Stimulated activated CD8-positive, alpha-beta memory T cell treated with anti-CD3 and anti-CD28 coated beads, Interleukin-7, amount 100 ng/mL, for 4 hours (primary cell): ENCODE measurements at places on chromosomes 3 and 15.

DNA sequence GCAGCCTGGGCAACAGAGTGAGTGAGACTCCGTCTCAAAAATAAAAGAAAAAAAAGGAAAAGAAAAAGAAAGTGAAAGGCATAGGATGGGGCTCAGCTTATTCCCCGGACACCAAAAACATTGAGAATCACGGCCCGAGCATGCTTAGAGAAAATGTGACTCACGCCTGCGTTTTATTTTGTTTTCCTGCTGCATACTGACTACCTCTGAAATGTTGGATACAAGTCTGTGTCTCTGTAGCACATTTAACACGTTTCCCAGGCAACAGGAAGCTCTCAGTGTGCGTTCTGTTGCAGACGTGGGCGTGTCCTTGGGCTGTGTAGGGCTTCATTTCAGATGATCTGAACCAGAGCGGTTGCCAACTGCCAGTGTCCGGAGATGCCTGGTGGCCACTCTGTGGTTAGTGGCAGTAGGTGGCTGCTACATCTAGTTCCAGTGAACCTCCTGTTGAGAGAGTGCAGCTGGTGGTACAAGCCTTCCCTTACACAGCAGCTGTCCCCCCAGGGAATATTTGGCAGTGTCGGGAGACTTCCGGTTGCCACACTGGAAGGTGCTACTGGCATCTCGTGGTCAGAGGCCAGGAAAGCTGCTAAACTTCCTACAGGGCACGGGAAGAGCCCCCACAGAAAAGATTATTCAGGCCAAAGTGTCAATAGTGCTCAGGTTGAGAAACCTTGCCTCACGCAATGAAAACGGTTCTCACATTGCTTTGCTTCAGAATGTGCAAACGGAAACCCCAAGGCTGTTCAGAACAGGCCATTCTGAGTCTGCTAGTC is 3.0 kb downstream of the SLC51A start:
- DNase-seq = peak; percentile 47

GRCh38 chr3:165725296-165725695 is 111.9 kb downstream of the BCHE start:
- no peak for DNase-seq

GRCh38 chr3:112333381-112334317 is 693 bp downstream of the CD200 start:
- no peak for DNase-seq

DNA sequence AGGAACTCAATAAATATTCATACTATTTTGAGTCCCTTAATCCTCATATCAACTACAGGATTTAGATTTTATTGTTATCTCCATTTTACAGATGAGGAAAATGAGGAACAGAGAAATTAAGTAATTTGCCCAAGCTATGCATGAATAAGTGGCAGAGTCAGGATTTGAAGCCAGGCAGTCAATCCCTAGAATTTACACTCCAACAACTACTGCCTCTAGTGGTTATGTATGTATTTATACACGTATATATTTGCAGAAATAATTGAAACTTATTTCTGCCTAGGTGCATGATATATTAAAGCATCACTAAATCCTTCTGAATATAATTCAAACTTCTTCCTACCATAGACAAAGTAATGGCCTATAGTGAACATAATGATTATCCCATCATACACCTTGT is 137.4 kb downstream of the SERPINI1 start:
- no peak for DNase-seq

DNA sequence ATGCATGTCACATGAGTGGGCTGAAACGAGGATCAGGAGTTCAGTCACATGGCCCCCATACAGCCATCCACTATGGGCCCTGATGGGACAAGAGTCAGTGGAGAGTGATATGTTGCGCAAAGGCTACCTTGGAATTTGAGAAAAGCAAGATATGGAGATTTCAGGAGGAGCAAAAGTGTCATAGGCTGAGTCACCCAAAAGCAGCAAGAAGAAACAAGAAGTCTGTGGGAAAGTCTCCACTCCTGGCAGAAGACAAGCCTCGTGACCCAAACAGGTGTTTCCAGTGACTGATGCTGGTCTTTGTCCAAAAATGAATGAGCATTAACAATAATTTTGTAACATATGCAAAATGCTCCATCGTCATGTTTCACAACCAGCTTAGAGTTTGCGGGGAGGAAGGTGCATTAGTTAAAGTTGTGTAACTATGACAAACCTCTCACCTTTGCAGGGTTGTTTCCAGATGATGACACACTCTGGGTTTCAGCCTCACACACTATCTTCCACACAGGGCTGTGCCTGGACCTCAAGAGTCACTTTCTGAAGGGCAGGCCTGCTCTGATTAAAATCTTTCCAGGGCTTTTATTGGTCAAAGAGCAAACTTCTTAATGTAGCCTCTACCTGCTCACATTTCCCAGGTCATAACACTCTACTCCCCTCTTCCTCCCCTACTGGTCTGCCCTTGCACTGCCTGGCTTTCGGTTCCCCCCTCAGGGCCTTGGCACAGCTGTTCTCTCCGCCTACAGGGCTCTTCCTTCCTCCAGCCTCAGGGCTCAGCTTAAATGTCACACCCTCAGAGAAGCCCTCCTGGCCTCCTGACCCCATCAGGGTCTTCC is 3.9 kb upstream of the DNASE1L3 start:
- no peak for DNase-seq

DNA sequence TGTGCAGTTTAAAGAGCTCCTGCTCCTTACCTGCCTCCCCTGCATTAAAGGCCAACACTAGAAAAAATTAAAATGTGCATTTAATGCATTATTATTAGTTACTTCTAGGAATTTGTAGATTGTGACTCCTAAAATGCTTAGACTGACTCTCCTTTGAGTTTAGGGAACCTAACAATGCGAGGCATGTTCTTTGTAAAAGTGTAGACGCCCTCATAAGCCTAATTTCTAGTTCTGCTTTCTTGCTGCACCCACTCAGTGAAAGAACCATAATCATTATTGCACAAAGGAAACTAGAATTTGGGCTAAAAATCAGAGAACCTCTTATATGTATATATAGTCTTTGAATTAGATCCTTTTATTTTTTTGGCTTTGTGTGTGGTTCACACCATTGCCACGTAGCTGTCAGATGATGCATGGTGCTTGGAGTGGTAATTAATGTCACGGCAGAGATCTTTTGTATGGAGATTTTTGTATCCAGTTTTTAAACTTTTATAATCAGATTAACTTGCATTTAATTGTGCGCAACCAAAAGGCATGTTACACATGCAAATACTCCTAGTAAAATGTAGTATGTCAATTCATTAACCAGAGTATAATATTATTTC is 710 bp downstream of the ABHD10 start:
- no peak for DNase-seq

DNA sequence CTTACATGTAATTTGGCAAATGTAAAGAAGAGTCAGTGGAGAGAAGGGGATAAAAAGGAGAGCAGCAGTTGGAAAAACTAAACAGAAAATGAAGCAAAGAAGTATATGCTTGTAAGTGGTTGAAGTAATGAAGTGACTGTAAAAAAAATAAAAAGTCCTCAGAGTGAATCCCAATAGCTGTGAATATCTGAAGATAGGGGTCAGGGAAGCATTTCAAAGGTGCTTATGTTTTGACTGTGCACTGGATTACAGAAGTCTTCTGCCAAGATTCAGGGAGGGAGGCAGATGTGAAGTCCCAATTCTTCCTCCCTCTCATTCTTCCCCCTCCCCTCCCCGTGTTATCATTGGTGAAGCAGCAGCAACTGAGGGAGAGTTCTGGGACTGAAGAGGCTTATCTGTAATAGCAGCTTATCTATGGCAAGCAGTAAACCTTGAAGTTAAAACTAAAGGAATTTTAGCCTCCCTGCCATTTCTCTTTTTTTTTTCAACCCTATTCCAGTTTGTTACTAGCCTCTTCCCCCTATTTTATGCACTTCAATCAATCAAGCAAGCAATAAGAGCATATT is 597.9 kb downstream of the IGSF11 start:
- no peak for DNase-seq

- no peak for DNase-seq
Observed at GRCh38 chr15:92006186-92007028, 152.9 kb downstream of the SLCO3A1 start.

GRCh38 chr3:27536491-27536890 is 52.3 kb upstream of the SLC4A7 start:
- DNase-seq = no peak

- no peak for DNase-seq
Observed at GRCh38 chr15:36608180-36608579, 28.8 kb downstream of the CDIN1 start.

DNA sequence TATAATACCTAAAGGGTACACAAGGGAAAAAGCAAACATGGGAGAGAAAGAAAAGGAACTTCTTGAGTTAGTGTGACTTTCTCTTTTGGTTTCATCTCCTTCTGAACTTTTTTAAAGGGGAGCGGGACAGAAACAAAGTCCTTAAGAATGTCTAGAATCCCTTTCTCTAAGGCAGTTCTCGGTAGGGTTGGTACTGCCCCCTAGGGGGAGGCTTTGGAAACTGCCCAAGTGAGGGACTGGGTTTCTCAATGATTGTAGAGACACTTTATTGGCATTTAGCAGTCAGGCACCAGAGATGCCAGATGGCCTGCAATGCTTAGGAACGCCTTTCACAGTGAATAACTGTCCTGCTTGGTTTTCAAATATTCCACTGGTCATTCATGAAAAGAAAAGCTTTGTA is 172.7 kb downstream of the WDR72 start:
- DNase-seq = no peak

DNA sequence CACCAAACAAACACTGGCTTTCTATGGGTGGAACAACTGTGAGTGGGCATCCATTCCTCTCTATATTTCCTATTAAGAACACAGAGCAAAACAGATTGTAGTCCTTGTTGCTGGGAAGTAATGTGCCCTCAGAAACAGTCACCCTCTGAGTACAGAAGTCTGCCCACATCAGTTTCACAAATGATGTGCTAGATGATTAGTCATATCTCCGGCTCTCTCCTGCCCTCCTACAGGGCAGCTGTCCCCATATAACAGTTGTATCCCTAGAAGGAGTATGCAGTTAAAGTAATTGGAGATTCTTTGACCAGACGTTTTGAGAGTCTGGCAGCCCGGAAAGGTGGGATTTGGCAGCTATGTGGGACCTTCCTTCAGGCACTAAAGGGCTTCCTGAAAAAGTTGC is 159.9 kb downstream of the APBA2 start:
- no peak for DNase-seq

GRCh38 chr15:66994927-66995656 is 70.3 kb upstream of the SMAD3 start:
- DNase-seq = no peak

- DNase-seq = no peak
Observed at GRCh38 chr3:127549826-127550467, 40.6 kb downstream of the TPRA1 start.

- peak; percentile 49 for DNase-seq
Observed at GRCh38 chr3:25648107-25648535, 16.6 kb downstream of the TOP2B start.

GRCh38 chr15:55915221-55915620 is 78.2 kb downstream of the NEDD4 start:
- no peak for DNase-seq

DNA sequence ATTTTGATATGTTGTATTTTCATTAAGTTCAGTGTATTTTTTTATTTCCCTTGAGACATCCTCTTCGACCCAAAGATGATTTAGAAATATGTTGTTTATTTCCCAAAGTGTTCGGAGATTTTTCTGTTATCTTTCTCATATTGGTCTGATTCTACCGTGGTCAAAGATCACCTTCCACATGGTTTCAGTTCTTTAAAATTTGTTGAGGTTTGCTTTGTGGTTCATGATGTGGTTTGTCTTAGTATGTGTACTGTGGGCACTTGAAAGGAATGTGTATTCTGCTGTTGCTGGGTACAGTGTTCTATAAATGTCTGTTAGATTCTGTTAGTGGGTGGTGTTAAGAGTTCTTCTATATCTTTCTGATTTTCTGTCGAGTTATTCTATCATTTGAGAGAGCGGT is 103.4 kb upstream of the FHIT start:
- DNase-seq = no peak

DNA sequence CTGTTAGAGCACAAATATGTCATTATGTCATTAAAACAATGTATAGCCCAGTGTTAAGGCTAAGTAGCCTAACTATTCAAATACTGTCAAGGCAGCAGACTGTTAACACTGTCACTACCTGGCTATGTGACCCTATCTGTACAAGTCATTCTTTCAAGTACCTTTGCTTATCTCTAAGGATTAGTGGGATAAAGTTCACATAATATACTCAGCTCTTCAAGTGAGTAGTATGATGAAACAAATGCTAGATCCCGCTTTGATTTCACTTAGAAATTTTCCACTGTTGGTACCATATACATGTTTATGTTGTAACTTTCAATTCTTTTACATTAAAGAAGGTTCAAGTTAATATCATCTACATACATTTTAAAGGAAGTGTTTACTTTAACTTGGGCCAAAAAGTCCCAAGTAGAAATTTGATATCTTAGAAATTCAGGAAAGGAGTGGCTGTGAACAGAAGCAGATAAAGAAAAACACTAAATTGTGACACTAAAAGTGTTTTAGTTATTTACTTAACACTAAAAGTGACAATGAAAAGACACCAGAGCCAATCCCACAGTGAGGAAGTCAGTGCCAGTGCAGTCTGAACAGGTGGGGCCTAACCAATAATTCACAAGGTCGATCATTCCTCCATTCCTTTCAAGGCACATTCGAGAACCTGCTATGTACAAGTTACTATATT is 4.8 kb upstream of the RFX7 start:
- DNase-seq = no peak

GRCh38 chr3:193078996-193079753 is 161.5 kb upstream of the MB21D2 start:
- DNase-seq = no peak

DNA sequence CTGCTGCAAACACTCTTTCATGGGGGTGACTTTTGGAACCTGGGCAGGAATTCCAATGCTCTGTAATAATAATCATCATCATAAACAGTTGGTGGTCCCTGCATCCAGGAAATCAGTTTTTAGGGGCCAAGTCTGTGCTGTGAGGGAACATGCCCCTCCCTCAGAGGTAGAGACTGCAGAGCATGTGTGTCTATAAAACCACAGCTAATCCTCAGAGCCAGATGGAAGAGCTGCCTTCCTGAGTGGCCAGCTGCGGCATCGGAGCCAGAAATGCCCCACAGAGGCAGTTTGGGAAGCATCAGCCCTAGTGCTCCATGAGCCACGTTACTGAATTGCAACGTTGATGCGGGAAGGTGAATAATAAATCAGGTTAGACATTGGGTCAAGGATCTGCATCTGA is 12.9 kb upstream of the TPM1 start:
- DNase-seq = no peak

DNA sequence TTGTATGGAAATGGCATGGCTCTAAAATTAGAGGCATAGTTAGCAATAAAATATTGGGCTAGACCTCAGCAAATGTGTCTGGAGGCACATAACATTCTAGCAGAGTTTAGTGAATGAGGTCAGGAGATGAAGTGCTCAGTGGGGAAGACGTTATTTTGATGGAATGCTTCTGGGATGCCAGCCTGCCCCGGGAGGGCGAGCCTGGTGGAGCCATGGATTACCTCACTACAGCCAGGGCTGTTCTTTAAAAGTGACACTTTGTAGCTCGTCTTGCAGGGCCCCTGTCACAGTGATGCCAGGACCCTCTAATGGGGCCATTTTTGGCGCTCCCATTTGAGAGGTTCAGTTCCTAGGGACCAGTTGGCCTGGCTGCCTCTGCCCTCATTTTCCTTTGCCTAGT is 48.5 kb downstream of the PXYLP1 start:
- DNase-seq = no peak
